ENCODE measurements at places on chromosomes 13 and 19.

GRCh38 chr19:14515501-14516047 lies 2.6 kb downstream of the DNAJB1 start:
- no peak for DNase-seq

- no peak for DNase-seq
Measured at GRCh38 chr13:113404723-113405471, 41.0 kb upstream of the GRTP1 start.

GRCh38 chr13:113489549-113490495 lies 689 bp downstream of the DCUN1D2 start:
- peak; percentile 42 for DNase-seq

- DNase-seq: no peak
Measured at GRCh38 chr13:102680133-102680717, 14.6 kb downstream of the METTL21C start.

- peak; percentile 36 for DNase-seq
Measured at GRCh38 chr13:30679483-30680330, 55.6 kb upstream of the ALOX5AP start.

DNA sequence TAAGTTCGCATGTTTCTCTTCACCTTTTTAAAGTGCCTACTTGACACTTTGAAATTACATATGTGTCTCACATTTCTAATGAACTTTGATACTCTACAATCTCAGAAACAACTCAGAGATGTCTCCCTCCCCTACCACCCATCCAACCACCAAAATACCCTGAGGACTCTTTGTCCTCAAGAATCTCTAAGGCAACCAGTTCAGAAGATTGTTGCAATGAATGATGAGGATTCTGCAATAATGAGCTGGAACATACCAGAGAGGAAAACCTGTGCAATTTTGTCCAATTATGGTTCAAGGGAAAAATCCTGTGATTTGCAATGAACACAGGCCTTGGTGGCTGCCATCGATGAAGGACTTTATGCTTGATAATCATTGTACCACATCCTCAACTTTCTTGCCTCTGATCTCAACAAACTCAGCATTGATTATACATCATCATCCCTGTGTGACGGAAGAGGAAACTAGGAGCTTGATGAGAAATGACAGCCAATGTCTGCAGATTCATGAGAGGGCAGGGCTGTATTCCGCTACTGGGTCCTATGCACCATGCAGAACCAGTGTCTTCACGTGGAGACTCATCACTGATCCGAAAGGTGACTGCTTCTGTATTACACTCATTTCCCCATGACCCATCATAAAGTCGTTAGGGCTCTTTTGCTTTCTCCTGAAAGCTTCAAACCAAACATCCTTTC lies 1.1 kb downstream of the FPR1 start:
- no peak for DNase-seq

- DNase-seq: no peak
Measured at GRCh38 chr13:99500839-99501183, 461 bp upstream of the TM9SF2 start.

- no peak for DNase-seq
Measured at GRCh38 chr19:15628236-15629002, 12.3 kb upstream of the CYP4F3 start.

DNA sequence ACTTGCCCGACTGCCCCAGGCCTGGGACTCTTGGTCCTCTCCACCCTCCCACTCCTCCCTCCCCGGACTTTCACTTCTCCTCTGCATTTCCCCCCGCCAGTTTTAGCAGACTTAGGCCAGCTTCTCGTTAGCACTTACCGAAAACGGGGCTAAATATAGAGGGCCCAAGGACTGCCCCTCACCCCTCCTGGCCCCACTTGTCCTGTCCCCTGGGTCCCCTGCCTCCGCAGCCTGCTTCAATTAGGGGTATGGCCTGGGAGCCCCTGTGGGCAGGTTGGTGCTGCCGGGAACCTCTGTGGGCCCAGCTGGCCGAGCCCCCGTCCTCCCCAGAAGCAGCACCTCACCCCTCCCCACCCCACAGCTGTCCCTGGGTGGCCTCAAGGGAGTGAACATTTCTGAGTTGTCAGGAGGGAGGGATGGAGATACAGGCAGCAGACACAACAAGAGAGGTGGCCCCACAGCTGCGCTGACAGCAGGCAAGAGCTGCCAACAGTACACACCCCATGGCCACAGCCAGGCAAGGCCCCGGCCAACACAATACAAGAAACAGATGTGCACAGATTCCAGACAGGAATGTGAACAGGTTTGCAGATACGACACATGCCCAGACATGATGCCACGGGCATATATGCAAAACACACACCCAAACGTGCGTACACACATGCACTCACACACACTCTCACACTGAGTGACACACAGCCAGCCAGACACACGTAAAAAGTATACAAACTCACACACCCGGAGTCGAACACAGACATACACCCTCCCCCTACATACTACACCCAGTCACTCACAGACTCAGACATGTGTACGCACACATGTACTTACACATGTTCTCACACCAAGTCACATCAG lies 2.6 kb downstream of the POU2F2 start:
- DNase-seq: no peak

- DNase-seq: no peak
Measured at GRCh38 chr13:33932769-33933406, 114.9 kb downstream of the RFC3 start.

GRCh38 chr19:23394511-23394910 lies 760 bp downstream of the ZNF91 start:
- no peak for DNase-seq

DNA sequence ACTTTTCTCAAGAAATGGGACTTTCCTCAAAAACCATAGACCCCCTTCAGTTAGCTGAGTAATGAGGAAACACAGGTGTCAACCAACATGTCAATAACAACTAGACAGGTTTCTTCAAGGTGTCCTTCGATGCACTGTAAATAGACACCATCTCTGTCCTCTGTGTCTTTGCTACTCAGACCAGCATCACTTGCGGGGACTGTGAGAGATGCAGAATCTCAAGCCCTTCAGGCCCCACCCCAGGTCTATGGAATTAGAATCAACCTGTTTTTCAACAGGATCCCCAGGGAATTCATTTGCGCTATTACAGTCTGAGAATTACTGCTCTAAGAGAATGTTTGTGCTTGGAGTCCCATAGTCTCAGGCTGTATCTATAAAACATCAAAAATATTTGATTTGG lies 469.9 kb downstream of the COG6 start:
- no peak for DNase-seq

GRCh38 chr19:8096071-8096470 lies 43.5 kb downstream of the CCL25 start:
- DNase-seq: no peak

DNA sequence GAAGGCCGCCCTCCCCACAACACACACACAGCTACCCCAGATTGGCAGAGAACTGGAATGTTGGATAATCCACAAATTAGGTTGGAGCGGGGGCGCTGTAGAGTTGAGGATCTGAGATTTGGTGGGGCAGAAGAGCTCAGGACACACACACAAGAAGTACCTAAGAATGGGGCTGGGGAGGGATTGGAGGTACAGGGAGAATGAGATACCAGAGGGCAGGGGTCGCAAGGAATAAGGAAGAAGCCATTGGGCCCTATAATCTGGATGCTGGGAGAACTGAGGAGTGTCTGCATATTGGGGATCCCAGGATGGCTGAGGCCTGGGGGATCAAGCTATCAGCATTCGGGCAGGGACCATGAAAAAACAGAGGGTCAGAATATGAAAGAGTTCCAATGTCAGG lies 11.5 kb downstream of the SYT3 start:
- no peak for DNase-seq

DNA sequence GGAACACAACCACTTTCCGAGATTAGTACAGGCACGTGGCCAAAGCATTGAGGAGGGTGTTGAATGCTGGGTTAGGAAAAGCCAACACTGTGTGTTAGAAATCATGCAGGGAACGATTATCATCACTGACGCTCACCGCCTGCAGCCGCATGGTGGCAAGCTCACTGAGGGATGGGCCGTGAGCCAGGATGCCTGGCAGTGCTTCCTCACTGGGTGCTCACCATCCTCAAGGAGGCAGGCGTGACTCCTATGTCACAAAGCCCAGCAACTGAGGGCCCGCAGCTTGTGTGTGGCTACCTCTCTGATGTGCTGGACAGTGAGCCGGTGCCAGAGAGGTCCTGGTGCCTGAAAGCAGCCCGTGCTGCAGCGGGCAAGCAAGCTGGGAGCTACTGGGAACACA lies 30.4 kb upstream of the TIMM44 start:
- DNase-seq: no peak

DNA sequence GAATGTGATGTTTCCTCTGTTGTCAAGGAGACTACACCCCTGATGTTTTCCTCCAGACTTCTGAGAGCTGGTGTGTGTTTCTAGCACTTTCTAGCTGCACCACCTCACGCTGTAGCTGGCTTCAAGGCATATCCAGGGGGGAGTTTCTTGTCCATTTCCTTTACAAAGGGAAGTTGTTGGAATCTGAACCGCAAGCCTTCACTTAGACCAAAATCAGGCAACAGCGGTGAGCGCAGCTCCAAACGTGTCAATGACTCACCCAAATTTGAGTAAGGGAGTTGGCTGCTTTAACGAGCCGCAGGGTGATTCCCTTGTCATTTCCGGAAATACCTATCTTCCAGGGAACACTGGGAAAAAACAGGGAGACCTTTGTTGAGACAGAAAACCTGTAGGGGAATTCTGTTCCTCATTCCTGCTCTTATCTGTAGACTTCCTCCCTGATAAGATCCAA lies 2.5 kb downstream of the LDLR start:
- DNase-seq: no peak

- DNase-seq: no peak
Measured at GRCh38 chr19:13347367-13347766, 158.9 kb downstream of the CACNA1A start.

DNA sequence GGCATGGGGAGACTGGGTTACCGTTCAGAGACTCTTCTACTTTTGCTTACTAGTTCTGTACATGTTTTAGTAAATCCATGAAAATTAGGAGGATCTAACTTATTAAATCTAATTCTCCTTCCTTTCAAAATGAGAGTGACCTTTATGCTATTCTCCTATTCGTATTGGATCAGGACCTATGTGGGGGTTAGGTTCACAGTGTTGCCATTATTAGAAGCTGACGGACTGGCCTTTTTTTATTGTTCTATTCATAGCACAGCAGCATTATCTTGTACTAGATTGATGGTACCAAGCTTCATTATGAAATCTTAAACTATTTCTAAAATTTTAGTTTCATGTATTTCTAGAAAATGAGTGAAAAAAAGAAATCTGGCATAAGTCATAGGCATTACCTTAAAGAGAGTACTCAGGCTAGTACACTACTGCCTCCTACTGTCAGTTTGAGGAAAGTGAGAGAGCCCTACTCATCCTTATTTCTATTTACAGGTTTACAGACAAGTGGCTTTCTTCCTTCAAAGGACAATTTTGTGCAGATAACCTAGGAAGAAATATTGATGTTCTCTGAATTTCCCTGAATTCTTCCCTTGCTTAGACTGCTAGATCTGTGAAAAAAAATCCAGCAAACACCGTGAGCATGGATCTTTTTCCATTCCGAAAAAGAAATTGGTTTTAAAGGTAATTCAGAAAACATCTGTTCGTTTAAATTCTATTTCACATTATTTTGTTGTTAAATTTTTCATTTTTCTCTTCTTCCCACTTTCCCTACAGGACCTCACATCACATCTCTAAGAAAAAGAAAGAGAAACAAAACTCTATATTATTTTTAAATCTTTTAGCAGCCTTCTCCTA lies 485.5 kb downstream of the DIAPH3 start:
- DNase-seq: no peak

GRCh38 chr13:113077953-113078901 lies 27.4 kb upstream of the F7 start:
- no peak for DNase-seq

GRCh38 chr19:35816846-35817245 lies 4.2 kb upstream of the PRODH2 start:
- no peak for DNase-seq

DNA sequence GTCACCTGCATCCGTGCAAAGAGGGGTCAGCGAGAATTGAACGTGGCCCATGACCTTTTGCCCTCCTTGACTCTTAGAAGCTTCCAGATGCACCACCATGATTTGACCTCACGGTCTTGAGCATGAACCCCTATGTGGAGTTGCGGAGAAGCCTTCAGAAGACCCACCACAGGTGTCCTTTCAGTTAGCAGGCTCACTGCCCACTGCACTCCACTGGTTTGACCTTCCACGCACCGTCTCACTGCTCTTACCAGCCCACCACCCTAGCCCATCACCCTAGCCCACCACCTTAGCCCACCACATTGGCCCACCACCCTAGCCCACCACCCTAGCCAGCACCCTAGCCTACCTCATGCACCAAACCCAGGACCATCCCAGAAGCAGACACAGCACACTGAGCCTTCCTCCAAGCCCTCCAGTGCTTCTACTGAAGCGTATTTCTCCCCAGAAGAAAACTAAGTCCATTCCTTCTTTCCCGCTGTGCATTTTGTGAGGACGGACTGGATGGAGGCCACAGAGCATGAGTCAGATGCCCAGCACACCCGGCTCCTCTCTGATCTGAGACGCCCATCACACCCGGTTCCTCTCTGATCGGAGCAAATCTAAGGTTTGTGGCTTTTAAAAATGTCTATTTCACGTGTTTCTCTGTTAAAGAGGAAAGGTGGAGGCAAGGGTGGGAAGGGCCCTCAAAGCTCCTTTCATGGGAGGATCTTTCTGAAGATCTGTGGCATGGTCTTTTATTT lies 45.8 kb downstream of the SOX1 start:
- no peak for DNase-seq

DNA sequence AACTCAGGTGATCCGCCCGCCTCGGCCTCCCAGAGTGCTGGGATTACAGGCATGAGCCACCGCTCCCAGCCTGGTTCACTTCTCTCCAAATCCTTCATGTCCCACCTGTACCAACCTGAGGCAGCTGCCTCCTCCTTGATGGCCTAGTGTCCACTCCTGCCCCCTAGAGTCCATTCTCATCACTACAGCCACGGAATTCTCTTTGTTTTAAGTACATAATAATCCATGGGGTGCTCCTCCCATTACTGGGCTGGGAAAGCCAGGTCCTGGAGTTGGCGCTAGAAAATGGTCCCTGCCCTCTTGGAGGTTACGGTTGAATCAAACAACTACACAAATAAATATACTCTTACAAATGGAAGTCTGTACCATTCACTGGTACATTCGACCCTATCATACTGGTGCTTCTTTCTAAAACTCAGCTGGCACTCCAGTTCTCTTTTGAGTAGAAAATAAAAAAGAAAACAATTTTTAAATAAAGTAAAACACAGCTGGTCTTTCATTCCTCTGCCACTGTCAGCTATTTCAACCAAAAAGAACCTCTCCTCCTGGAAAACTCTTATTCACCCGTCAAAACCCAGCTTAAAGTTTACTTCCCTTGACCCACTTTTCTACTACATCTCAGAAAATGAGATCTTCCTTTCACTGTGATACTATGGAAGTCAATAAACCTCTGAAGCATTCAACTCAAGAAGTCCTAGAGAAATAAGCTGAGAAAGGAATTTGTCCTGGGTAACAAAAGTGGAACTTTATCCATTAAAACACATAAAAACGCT lies 22.4 kb upstream of the ARHGEF18 start:
- DNase-seq: peak; percentile 80

DNA sequence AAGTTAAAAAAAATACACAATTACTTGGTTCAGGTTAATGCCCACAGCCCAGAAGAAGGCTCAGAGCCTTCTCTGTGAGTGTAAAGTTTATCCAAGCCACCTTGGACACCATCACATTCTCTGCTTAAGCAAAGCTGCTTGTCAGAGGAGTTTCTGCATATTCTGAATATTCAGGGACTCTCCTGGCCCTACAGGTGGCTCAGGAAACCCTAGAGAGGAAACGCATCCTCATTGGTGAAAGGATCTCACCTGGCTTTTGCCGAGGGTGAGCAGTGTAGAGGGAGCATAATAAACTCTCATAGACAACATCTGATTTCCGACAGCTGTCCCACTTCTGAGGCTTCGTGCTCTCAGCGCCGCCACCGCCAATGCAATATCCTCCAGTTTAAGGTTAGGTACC lies 239.9 kb upstream of the TSHZ3 start:
- DNase-seq: no peak

- no peak for DNase-seq
Measured at GRCh38 chr19:7926727-7927604, 1.0 kb upstream of the CTXN1 start.

All from WTC11 (cell line).